AG20443 (cell line): ENCODE measurements at places on chromosomes 1 and 21.

GRCh38 chr1:46812065-46812963 is 13.5 kb downstream of the CYP4B1 start:
- no peak for DNase-seq

- no peak for DNase-seq
Measured at GRCh38 chr1:69787151-69787550, 219.4 kb downstream of the LRRC7 start.

GRCh38 chr1:8063298-8064036 is 37.4 kb upstream of the ERRFI1 start:
- no peak for DNase-seq

DNA sequence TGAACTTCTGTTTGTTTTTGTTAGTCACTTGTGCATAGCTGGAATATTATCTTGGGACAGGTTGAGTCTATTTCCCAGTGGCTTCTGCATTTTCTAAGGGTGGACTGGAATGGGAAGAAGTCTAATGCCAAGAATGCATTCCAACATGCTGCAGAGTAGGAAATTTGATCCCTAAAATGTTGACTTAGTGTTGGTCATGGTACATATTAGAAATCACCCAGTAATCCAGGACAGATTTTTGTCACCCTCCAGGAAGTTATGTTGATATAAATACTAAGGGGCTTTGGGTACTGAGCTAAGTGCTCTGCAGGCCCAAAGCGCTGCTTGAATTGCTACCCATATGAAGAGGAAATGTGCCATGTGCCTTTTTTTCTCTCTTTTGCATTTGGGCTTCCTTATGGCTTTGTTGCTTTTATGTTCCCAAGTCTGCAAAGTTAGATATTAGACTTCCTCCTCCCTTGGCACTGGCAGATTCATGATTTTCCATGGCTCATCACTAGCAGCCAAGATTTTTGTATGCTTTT is 10.0 kb downstream of the ARID1A start:
- DNase-seq, result peak; percentile 66

GRCh38 chr21:34526241-34526617 is 14.2 kb upstream of the KCNE1 start:
- DNase-seq, result no peak

DNA sequence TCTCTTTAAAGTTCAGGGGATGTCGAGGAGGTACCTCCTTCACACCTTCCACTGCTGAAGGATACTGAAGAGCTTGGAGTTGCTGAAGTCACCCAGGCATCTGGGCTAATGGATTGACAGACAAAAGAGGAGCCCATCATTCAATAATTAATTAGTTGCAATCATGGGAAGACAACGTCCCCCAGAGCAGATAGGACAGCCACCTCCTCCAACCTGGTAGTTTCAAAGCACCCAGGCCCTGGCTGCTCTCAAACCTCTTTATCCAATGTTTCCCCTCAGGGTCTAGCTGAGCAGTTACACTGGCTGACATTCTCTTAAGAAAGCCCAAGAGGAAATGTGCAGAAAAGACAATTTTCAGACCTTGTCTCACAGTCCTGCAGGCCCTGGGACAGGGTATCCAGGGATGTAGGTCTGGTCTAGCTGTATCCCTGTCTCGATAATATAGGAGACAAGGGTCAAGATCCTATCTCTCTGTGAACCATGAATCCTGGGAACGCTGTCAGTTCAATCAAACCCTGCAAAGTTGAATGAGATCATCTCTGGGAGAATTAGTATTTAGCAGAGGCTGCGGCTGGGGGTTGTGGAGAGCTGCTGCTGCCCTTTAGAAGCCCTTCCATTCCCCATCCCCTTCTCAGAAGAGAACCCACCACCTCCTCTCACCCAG is 1.1 kb downstream of the TSPAN2 start:
- no peak for DNase-seq

DNA sequence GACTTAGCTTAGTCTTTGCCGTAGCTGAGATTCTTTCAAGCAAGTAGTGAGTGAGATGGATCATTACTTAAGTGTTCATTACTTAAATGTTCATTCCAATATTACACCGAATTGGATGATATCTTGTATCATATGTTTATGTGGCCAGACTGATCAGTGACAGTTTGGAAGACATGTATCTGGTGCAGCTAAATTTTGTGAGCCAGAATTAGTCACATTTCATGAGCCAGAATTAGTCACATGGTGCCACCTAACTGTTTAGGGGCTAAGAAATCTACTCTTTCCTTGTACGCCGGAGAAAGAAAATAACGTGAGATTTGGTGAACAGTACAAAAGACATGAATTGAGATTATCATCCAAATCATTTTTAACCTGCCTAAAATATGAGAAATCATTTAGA is 355.6 kb downstream of the USP25 start:
- DNase-seq, result peak; percentile 24

GRCh38 chr1:163275222-163275621 is 46.5 kb upstream of the NUF2 start:
- DNase-seq, result peak; percentile 25

DNA sequence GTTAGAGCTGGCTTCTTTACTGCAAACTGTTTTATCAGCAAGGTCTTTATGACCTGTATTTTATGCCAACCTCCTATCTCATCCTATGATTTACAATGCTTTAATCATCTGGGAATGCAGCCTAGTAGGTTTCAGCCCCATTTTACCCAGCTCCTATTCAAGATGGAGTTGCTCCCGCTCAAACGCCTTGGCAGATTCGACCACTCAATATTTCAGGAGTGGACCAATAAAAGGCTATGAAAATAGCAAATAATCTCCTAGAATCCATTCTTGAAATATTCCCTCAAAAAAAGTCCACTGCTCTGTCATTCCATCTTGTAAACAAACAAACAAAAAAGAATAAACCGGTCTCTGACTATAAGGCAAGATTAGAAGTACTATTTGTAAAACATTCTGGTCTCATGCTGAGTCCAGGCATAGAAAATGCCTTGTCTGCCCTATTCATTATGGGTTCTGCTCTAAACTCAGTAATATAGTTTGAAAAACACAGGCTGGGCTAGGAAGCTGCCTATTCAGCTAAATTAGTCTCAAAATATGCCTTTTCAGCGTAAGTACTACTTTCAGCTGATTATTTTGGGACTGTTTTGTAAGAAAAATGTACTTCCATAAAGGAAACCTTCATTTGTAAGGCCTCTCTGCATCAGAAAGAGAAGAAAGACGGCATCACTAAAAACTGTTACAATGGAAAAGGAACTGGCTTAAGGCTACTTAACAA is 53.0 kb downstream of the TBX19 start:
- DNase-seq, result no peak

GRCh38 chr1:69842326-69842725 is 274.6 kb downstream of the LRRC7 start:
- no peak for DNase-seq

DNA sequence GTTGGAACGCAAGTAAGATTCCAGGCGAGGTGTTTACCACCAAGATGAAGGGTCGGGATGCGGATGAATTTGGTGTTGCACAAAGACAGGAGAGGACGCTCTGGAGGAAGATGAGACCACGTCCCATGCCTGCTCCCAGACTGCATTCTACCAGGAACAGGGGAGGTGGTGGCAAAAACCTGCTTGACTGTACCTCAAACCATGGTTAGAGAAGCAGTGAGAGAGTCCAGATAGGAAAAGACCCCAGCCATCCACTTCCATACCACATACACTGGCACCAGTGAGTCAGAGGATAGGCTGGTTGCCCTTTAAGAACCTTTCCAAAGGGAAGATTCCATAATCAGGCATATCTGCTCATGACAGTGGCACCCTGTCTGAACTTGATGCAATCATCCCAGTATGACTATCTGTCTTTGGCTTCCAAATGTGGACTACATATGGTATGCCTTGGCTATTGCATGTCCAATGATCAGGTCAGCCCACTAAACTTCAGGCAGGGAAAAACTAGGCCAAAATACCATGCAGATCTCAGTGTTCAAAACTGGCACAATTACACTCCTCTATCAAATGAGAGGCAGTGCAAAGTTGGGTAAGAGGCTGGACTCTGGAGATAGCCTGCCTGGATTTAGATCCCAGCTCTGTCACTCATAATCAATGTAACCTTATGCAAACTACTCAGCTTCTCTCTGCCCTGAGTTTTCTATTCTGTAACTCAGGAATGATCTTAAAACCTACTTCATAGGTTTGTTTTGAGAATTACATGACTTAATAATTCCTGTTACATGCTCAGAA is 20.6 kb downstream of the NPR1 start:
- peak; percentile 77 for DNase-seq

- peak; percentile 51 for DNase-seq
Measured at GRCh38 chr1:184036517-184036949, 995 bp downstream of the COLGALT2 start.

DNA sequence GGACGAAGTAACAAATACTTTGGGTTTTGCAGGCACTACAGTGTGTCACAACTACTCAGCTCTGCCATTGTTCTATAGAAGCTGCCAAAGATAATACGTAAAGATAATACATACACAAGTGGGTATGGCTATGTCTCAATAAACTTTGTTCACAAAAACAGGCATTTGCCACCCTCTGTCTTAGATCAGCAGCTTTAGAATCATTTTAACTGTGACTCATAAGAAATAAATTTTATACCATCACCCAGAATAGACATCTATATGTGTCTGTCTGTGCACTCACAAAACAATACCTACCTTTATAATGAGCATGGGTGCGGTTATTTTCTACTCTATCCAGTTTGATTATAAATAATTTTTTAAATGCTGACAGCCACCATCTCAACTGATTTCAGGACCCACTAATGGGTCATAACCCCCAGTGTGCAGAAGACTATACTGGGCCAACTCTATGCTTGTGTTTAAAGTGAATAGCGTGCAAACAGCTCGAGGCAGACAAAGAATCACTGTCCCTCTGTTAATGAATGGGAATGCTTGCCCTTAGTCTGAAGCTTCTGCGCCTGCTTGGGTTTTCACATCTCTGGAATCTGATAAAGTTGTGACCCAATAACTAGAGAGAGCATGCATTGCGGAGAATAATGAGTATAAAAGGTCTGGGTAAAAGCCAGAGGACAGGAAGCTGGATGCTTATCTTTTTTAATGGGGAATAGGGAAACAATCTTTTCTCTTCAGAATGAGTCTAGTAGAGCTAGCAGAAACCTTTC is 216.2 kb downstream of the PLPP3 start:
- DNase-seq, result no peak

DNA sequence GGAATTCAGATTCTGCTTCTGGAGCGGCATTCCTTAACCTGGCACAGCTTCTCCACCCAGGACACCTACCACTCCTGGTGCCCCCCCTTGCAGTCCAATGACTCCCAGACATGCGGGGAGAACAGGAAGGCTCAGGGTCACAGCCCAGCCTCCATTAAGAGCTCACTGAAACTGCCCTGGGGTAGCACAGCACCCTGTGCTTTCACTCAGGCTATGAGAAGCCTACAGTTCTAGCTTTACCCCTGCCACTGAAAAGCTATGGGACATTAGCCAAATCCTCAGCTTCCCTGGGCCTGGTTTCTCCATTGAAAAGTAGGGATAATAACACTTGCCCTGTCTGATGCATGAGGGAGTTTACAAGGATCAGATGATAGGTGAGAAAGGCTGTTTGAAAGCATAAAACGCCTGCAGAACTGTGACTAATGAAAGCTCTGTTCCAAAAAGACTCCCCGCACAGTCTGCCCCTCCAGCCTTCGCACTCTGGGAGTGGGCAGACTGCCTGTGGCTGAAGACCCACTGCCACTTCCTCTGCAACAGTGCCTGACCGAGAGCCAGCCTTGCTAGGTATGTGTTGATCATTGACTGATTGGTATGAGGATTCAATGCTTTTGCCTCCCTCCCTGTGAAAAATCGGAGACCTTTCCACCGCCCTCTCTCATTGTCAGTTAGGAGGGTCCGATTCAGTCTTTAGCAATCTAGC is 2.7 kb upstream of the CLDN19 start:
- no peak for DNase-seq
